Bronchial smooth muscle cell (primary cell): ENCODE measurements at places on chromosomes 1 and 21. TPM values are rescaled to one million over a fixed set of nuclear protein-coding genes. Genes with fewer than 3 reads are reported as not detected.

Gene FALEC
- 1.0 and 1.6 TPM in 2 replicates for total RNA-seq

Gene MCOLN3
- total RNA-seq: 0.43 and 6.9 TPM in 2 replicates

Gene CD2
- not detected in 2 replicates for total RNA-seq

Gene TPTE
- total RNA-seq: not detected in 2 replicates

Gene LCE1B
- not detected in 2 replicates for total RNA-seq

Gene ELOA
- total RNA-seq: 11.8 and 13.4 TPM in 2 replicates

Gene S100A1
- 0.63 TPM in 1 of 2 replicates, not detected in the other for total RNA-seq

Gene OR2AK2
- not detected in 2 replicates for total RNA-seq

Gene FAM78B
- total RNA-seq: 0.26 and 0.32 TPM in 2 replicates

Gene PGBD5
- total RNA-seq: 0.69 and 2.2 TPM in 2 replicates

Gene FMO4
- total RNA-seq: 1.4 and 1.6 TPM in 2 replicates

Gene ANGPTL3
- not detected in 2 replicates for total RNA-seq

Gene GJB4
- not detected in 2 replicates for total RNA-seq

Gene DYNLT5
- total RNA-seq: 0.16 TPM in 1 of 2 replicates, not detected in the other

Gene FAM43B
- under 0.01 TPM in 1 of 2 replicates, not detected in the other for total RNA-seq

Gene F3
- total RNA-seq: 2.2 and 6.0 TPM in 2 replicates

Gene DHRS3
- total RNA-seq: 152 and 485 TPM in 2 replicates

Gene DIO1
- total RNA-seq: not detected in 2 replicates

Gene OPTC
- total RNA-seq: not detected in 2 replicates

Gene CCT8
- total RNA-seq: 175 and 179 TPM in 2 replicates

Gene ACTA1
- total RNA-seq: not detected in 2 replicates

Gene PTPN22
- total RNA-seq: 0.77 and 0.95 TPM in 2 replicates

Gene AGO4
- total RNA-seq: 13.2 and 20.3 TPM in 2 replicates

Gene CD48
- under 0.01 TPM in 1 of 2 replicates, not detected in the other for total RNA-seq

Gene HES3
- not detected in 2 replicates for total RNA-seq

Gene CLCNKB
- 0.17 TPM in 1 of 2 replicates, not detected in the other for total RNA-seq

Gene HCN3
- 0.95 and 3.2 TPM in 2 replicates for total RNA-seq

Gene C1orf167
- 0.63 and 1.3 TPM in 2 replicates for total RNA-seq

Gene FNDC10
- total RNA-seq: 0.52 and 0.95 TPM in 2 replicates

Gene CASQ2
- total RNA-seq: under 0.01 TPM in 1 of 2 replicates, not detected in the other

Gene GNAT2
- total RNA-seq: 0.34 and 0.79 TPM in 2 replicates

Gene CROCC
- total RNA-seq: 16.5 and 36.1 TPM in 2 replicates

Gene AXDND1
- total RNA-seq: 0.43 and 0.79 TPM in 2 replicates

Gene MNDA
- total RNA-seq: not detected in 2 replicates

Gene S100A4
- total RNA-seq: 471 and 540 TPM in 2 replicates

Gene TMEM240
- 3.7 and 5.4 TPM in 2 replicates for total RNA-seq

Gene LCE1C
- not detected in 2 replicates for total RNA-seq

Gene INTS7
- 9.3 and 11.3 TPM in 2 replicates for total RNA-seq

Gene NDC1
- total RNA-seq: 4.8 and 6.0 TPM in 2 replicates

Gene GBP4
- total RNA-seq: 0.16 and 0.26 TPM in 2 replicates

Gene PIGV
- 12.2 and 14.7 TPM in 2 replicates for total RNA-seq

Gene S100A7
- total RNA-seq: not detected in 2 replicates

Gene C1QB
- not detected in 2 replicates for total RNA-seq

Gene DPH5
- total RNA-seq: 27.8 and 36.6 TPM in 2 replicates

Gene CA14
- total RNA-seq: not detected in 2 replicates

Gene PAPPA2
- 0.47 and 2.8 TPM in 2 replicates for total RNA-seq

Gene NHLH2
- total RNA-seq: under 0.01 TPM in 1 of 2 replicates, not detected in the other

Gene SELE
- not detected in 2 replicates for total RNA-seq

Gene TDRD5
- total RNA-seq: not detected in 2 replicates

Gene EDEM3
- total RNA-seq: 47.3 and 102 TPM in 2 replicates

Gene ITLN1
- total RNA-seq: not detected in 2 replicates

Gene DTL
- 0.17 and 1.4 TPM in 2 replicates for total RNA-seq

Gene SAMD11
- 7.5 and 30.3 TPM in 2 replicates for total RNA-seq

Gene FMO1
- 0.16 TPM in 1 of 2 replicates, not detected in the other for total RNA-seq

Gene AADACL3
- total RNA-seq: not detected in 2 replicates
